ENCODE measurements at places on chromosomes 2 and 18.
A peak's percentile ranks its signal among the peaks of the same experiment; 100 is the strongest.

GRCh38 chr2:25979001-25979400 lies 3.3 kb downstream of the KIF3C start:
- no peak for DNase-seq

- no peak for DNase-seq
These were observed 325.0 kb downstream of the ARL6IP6 start for GRCh38 chr2:153043385-153043784.

DNA sequence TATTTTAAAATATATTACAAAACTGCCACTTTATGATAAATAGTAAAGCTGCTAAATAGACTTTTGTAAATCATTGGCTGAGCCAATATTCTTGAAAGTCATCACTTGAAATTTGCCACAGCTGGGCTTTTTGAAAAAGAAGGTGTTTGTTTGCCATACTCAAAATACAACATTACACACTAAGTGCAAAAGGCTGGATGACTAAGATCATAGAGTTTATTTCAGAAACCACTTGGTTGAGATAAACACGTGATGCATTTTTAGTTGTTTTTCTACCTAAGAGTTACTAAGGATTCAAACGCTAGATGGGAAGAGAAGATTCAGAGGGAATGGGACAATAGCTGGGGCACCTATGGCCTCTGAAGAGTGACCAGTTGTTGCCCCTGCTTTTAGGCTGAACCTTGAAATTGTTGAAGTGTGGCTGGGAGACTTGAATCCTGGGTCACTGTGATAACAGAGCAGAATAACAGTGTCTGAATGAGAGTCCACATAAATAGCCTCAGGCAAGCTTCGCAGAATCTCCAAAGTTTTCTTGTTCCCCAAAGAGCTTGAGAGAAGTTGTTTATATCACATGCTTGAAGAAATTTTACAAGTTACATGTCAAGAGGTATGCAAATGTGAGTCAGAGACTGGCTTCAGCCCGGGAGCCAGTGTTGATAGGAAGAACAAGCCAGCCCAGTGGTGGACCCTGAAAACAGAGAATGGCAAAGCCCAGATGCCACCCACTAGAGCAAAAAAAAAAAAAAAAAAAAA lies 409.8 kb downstream of the GPD2 start:
- DNase-seq: no peak

DNA sequence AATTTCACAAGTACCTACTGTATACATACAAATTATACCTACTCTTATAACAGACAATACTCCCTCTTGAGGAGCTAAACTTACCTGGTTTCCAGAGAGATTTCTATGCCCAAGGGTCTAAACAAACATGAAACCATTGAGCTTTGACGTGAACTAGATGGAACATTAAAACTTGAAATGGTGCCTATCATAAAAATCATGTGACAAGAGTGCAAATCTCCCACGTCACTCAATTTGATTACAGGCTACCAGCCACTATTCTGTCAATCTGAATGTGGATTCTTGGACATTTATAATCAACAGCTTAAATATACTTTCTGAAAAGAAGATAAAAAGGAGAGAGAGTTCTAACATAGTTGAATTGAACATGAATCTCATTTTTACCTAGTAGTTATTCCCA lies 297.1 kb upstream of the SESTD1 start:
- DNase-seq: no peak

- DNase-seq: no peak
These were observed 47.6 kb upstream of the TMEM87B start for GRCh38 chr2:112007493-112007892.

- DNase-seq: no peak
These were observed 12.3 kb upstream of the RESP18 start for GRCh38 chr2:219344751-219345430.

DNA sequence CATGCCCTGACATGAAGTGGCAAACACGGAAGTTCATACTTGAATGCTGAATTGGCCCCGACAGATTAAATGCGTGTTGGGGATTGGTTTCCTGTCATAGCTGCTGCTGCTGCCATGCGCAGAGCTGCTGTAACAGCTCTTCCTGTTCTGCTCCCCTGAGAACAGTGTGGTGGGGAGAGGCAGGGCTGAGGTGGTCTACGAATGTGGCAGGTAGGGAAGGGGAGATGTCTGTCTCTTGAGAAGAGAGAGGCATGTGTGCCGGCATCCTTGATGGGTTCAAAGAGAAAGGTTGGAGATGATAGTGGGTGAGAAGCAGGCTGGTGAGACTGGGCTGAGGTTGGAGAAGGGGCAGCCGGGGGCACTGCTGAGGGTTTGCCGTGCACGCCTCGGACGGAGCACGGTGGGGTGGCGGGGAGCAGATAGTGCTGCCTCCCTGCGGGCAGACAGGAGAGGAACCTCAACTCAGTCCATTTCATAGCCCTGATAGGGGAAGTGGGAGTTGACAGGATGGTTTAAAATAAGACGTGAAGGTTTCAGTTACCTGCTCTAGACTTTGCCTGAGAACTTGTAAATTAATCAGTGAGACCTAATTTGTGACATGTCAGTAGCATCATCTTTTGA lies 46.1 kb downstream of the TMEM185B start:
- peak; percentile 56 for DNase-seq

DNA sequence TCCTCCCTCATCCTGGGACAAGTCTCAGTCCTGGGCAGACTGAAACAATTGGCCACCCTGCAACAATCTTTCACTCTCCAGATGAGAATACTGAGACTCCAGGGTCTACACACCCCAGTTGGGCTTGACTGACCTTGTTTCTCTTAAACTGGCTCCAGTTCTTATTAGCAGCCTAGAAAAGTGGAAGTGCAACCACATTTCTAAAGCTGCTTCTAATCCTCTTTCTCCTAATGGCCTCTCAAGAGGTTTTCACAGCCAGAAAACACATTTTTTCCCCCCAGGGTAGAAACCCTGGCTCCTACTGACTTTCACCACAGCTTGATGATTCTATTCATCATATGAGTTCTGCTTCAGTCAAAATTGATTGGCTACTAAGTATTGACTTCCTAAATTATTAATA lies 45.8 kb downstream of the SLC4A5 start:
- DNase-seq: no peak

DNA sequence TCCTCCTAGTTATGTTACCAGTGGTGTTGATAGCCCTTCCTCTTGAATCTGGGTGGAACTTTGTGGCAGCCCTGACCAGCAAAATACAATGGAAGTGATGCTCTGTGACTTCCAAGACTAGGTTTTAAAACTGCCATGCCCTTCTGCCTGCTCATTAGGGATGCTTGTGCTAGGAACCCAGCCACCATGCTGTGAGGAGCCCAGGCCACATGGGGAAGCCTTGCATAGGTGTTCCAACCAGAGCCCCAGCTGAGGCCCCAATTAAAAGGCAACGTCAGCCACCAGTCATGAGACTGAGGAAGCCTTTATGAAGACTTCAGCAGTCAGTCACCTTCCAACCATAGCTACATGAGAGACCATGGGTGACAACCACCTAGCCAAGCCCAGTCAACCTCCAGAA lies 14.0 kb upstream of the MAPRE2 start:
- no peak for DNase-seq

- DNase-seq: no peak
These were observed 60.4 kb downstream of the C2orf76 start for GRCh38 chr2:119306196-119306590.

- no peak for DNase-seq
These were observed 133.6 kb upstream of the MYT1L start for GRCh38 chr2:2464643-2465042.

DNA sequence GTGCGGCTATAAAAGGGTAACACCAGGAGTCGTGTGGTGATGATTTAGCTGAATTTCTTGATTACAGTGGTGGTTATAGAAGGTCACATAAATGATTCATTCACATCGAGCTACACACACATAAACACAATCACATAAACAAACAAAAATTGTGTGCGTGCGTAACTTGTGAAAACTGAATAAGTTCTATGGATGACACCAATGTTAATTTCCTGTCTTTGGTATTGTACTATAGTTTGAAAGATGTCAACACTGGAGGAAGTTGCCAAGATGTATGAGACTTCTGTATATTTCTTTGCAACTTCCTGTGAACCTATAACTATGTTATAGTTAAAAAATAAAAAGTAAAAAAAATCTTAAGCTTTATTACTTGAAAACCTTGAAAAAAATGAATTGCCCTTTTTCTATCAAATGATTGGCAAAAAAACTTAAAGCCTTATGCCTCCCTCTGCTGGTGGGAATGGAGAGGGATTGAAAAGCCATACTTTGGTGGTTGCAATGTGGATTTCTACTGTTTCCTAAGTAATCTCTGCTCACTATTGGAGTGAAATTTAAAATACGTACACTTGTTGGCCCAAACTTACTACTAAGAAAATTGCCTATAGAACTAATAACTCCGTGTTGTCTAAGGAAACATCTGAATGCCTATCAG lies 227.7 kb downstream of the RPIA start:
- no peak for DNase-seq

- no peak for DNase-seq
These were observed 38.4 kb downstream of the ABCB11 start for GRCh38 chr2:168992591-168993349.

GRCh38 chr2:79437433-79438267 lies 75.2 kb upstream of the CTNNA2 start:
- no peak for DNase-seq

- DNase-seq: no peak
These were observed 48.2 kb upstream of the SLC14A2 start for GRCh38 chr18:45567123-45567522.

GRCh38 chr18:67135981-67136380 lies 380.5 kb downstream of the DSEL start:
- no peak for DNase-seq

DNA sequence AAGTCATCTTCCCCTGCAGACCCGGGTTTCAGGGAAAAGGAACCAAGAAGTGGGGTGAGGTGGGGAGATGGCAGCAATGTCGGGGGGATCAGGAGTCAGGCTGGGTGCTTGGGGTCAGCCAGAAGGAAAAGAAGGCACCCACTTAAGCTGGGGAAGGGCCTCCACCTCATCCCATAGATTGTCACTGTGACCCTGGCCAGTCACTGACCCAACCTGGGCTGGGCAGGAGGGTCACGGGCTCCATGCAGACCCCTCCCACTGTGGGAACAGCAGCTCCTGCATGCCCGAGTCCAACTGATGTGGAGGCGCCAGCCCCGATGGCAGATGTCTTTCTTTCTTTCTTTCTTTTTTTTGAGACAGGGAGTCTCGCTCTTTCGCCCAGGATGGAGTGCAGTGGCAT lies 53.6 kb upstream of the HAAO start:
- no peak for DNase-seq

- no peak for DNase-seq
These were observed 103.8 kb upstream of the APCDD1 start for GRCh38 chr18:10350661-10351060.

DNA sequence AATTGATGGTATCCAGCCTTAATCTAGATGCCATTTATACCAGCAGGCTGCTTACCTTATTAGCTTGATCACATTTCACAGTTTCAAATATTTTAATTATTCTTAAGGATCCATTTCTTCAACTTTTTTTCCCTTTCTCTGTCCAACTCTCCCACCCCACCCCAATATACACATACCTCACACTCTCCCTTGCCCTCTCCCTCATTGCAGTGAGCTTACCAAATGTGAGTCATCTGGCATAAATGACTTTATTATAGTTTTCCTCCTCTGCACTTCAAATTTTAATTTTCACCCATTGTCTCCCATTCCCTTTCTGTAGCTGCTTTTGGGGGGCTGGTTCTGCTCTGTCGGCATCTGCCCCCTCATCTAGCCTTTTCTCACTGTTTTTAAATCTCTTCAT lies 12.9 kb downstream of the HTR2B start:
- DNase-seq: no peak

DNA sequence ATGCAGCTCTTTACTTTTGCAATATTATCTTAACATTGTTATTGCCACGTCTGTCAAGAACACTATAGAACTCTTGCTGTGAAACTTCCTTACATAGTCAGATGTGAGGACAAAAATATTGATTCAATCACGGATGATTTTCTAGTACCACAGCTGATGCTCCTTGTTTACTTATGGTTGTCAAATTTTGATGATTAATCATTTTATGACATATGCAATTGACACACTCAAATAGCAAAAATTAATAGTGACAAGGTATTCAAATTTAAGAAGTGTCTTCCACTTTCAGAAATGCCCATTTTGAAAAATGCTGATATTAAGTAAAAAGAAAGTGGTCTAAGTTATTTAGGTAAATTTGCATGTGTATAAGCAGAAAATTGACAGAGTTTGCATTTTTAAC lies 284.0 kb downstream of the CCDC102B start:
- DNase-seq: no peak

GRCh38 chr18:76619621-76620315 lies 124.7 kb upstream of the ZNF516 start:
- DNase-seq: no peak

DNA sequence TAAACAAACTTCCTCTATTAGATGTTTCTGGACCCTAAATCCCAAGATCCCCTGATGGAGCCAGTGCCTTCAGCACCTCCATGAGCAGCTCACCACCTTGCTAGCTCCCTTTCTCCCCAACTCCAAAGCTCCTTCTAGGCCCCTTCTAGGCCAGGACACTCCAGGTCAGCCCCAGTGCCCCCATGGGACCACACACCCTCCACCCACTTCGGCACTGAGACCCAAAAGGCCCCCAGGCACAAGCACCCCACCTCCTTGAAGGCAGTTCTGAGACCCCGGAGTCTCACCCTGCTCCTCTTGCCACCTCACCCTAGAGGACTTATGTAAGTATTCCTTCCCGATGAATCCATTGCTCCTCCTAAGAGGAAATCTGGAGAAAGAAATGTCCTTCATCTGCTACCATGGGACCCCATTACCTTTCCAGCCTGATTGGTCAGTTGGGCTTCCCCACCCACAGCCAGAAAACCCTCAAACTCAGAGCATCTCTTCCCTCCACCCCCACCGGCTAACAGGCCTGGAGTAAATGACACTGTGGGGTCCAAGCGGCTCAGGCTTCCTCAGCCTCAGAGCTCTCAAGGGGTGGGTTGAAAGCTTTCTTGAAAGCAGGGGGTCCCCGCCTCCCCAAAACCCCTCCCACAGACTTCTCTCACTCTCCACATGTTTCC lies 9.8 kb upstream of the ARMC9 start:
- DNase-seq: no peak

GRCh38 chr18:74163019-74163660 lies 14.8 kb downstream of the TIMM21 start:
- DNase-seq: no peak

DNA sequence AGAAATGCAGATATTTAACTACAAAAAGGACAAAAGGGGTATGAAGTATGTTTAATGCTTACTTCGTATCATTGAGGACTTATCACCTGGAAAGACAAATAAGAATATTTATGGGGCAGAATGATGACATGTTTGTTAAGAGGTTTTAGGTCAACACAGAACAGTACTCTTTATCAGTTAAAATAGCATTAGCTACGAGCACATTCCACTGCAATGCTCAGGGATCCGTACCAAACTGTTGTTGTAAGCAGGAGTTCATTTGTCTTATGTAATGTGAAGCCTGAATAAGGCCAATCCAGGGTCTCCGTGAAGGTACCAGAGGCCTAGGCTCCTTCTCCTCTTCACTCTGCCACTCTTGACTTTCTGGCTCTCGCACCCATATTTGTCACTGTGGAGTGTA lies 465.7 kb upstream of the NRP2 start:
- DNase-seq: no peak

DNA sequence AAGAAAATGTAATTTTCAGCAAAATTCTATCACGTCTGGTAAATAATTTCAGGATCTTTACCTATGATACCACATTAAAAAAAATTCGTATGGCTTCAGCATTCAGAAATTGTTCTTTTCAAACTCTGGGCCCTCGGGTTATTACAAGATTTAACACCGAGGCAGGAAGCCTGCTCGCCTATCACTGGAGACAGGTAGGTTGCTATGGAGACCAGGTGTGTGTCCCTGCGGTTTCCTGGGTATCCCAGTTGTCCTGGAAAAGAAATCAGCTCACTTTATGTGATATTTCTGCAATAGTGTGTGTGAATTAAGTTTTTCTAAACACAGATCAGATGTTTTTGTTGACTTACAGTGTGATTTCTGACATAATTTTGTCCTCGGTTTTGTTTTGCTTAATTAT lies 14.2 kb downstream of the HPCAL1 start:
- no peak for DNase-seq

Measured in stimulated activated CD4-positive, alpha-beta T cell treated with anti-CD3 and anti-CD28 coated beads, TNF-alpha, amount 100 ng/mL, for 24 hours (primary cell).